Erythroblast (primary cell): ENCODE measurements at places on chromosomes 2 and 18.

DNA sequence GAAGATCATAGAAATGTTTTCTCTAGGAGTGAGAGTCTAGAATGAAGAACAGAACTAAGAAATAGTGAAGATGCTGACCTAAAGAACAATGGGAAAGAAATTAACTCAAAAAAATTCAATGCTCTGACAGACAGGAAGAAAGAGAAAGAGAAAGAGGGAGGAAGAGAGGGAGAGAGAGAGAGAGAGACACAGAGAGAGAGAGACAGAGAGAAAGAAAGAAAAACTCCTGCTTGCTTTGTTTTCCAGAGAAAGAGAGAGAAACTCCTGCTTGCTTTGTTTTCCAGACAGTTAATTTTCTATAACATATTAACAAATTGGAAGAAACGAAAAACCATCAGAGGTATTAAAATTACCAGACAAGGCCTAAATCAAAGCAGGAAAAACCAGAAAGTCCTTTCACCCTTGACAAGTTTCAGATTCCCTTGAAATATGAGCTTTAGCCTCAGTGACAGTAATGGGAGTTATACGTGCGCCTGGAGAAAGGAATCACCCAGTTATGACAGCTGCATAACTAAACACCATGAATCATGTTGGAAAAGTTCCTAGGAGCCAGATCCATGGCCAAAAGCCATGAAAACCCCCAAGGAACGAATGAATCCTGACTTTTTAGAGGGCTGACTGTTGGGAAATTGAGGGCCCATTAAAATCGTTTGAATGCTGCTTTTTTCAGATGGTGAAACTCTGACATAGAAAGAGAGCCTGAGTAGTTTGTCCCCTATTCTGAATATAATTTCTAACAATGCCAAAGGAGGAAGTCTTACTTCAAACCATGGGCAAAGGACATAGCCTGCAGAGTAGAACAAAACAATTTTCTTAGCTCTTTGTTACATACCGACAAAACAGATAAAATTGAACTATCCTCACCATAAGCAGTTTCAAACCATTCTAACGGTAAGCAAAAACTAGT lies 228.6 kb upstream of the CHST9 start:
- DNase-seq: no peak

DNA sequence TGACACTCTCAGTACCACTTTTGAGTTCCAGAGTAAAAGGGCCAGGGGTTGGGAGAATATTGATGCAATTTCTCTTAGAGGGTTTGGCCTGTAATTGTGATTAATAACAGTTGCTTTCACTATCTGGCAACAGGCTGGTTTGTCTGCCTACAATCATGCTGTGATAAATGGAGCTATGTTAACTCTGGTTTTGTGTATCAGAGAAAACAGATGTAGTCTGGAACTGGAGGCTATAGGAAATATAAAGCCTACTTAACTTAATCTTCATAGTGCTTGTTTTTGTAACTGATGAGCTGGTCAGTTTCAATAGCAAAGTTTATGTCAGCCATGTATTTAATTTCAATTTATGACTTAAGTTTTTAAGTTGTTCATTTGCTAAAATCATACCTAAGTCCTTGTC lies 138.0 kb downstream of the AGPS start:
- peak; percentile 62 for DNase-seq

- DNase-seq: no peak
These were observed 80.9 kb upstream of the KYNU start for GRCh38 chr2:142796588-142796987.

DNA sequence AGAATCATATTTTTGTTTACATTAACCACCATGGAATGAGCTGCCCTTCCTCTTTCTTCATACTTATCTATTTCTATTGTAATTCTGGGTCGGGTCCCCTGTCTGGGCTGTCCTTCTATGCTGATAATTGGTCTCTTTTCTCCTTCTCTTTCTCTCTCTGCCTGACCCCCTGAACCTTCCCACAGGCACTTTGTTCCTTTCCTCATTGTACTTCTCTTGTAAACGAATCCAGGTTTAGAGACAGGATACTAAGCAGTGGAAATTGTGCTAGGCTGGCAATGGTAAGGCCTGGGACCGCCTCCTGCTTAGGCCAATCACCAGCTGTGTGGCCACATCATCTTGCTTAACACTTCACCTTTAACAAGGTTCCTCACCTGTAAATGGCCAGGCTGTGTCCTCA lies 137.0 kb downstream of the ZNF532 start:
- no peak for DNase-seq

DNA sequence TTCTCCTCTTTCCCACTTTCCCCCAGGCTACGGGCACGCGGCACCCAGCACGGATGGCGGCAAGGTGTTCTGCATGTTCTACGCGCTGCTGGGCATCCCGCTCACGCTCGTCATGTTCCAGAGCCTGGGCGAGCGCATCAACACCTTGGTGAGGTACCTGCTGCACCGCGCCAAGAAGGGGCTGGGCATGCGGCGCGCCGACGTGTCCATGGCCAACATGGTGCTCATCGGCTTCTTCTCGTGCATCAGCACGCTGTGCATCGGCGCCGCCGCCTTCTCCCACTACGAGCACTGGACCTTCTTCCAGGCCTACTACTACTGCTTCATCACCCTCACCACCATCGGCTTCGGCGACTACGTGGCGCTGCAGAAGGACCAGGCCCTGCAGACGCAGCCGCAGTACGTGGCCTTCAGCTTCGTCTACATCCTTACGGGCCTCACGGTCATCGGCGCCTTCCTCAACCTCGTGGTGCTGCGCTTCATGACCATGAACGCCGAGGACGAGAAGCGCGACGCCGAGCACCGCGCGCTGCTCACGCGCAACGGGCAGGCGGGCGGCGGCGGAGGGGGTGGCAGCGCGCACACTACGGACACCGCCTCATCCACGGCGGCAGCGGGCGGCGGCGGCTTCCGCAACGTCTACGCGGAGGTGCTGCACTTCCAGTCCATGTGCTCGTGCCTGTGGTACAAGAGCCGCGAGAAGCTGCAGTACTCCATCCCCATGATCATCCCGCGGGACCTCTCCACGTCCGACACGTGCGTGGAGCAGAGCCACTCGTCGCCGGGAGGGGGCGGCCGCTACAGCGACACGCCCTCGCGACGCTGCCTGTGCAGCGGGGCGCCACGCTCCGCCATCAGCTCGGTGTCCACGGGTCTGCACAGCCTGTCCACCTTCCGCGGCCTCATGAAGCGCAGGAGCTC lies 35.4 kb downstream of the KCNK3 start:
- DNase-seq: peak; percentile 43

DNA sequence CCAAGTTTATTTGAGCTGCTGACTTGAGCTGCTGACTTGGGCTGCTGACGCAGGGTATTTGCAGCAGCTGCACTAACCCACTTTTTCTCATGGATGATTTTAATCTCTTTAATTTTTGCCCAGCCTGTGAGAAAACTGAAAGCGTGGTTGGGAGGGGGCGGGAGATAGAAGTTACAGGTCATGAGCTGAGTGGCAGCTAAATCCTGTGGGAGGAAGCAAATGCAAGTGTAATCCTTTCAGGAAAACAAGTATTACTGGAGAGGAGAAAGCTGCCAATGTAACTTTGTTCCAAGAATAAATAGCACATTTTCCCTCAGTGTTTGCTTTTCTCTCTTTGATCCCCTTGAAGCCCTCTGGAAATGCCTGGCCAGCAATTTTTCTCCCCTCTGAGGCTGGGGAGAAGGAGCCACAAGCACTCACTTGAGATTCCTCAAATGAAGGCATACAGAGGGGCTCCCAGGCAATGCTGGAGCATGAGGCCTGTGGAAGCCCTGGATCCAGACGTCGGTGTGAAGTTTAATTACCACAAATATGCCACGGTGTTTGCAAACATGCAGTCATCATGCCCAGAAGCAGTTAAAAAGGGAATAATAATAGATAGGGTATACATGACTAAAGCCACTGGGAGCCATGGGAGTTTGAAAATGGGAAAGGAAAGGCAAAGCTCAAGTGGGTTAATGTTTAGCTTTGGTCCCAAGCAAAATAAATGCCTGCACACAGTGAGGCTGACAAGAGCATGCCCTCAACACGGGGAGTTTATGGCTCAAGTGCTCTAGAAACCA lies 10.4 kb upstream of the EVA1A start:
- no peak for DNase-seq

DNA sequence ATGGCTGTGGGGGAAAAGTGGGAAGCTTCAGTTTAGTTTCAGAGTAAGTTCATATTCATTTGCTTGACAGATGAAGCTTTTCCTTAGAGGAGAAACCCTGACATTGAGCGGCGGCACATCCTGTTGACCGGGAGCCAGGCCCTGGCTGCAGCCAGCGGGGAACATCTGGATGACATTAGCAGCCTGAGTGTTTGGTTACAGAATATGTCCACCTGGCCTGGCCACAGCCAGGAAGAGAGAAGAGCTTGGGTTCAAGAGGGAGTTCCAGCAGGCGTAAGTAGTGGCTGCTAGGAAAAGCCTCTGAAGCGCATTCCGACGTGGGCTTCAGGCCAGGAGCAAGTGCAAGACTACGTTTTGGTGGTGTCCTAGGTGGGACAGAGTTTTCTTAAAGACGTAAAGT lies 144.9 kb upstream of the MYCN start:
- DNase-seq: no peak

GRCh38 chr2:221106241-221106640 lies 465.9 kb downstream of the EPHA4 start:
- no peak for DNase-seq

- no peak for DNase-seq
These were observed 85.0 kb downstream of the FMNL2 start for GRCh38 chr2:152419944-152420343.

GRCh38 chr2:28665041-28665704 lies 86.5 kb upstream of the PPP1CB start:
- no peak for DNase-seq

DNA sequence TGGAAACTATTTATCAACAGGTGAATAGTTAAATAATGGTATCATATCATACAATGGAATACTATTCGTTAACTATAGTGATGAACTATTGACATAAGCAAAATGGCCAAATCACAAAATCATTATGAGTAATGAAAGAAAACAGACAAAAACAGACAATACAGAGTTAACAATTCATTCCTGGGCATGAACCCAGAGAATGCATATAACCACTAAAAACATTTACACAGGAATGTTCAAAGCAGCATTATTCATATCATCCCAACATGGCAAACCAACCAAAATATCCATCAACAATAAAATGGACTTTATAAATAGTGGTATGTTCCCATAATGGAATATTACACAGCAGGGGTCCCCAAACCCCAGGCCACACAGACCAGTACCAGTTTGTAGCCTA lies 131.2 kb upstream of the CYP1B1 start:
- DNase-seq: no peak

DNA sequence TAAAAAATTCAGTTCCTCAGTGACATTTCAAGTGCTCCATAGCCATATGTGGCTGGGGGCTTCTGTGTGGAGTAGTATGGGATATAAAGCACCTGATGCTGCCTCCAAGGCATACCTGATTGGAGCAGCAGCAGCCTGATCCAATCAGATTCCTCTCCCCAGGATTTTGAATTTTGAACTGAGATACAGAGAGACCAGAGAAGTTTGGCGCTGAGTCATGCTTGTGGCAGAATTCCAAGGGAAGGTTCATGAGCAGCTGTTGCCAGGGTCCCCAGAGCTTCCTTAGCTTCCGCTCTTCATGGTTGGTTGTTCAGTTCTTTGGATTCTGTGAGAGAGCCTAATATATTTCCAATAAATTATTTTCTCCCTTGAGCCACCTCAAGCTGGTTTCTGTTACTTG lies 29.0 kb upstream of the CFAP36 start:
- peak; percentile 51 for DNase-seq

DNA sequence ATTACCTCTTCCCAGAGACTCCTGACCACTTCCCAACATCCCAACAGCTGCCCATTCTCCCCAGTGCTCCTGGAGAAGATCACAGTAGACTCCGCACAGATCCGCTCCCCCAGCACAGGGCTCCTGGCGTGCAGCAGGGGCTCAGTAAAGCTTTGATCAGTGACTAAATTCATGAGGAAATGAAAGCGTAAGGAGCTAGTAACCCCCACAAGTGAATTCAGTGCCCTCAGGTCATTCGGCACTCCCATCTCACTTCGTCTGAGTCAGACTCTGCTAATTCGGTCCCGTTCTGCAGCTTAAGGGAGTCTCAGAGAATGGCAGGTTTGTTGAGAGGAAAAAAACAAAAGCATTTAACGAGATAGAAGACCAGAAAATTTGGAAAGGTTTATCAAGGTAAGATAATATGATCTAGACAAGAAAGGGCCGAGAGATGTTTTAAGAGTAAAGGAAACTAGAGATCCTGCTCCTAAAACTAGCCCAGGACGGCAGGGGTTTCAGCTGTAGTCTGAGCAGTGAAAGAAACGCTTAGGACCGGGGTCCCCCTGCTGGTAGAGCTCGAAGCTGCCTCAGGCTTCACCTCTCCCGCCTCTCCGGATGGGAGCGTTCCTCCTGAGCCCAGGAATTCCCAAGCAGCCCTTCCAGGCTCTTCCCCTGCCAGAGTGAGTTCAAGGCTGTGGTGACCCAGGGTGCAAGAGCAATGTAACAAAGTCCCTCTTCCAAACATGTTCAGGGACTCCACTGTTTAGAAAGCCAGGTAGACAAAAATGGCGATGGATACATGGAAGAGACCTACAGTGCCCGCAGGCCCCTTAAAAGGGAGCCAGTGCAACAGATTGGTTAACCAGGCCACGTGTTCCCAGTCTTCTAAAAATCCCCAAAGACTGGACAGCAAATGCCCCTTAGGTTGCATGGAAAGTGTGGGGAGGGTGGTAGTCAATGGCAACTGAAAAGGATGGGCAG lies 127.3 kb downstream of the DNER start:
- peak; percentile 55 for DNase-seq

GRCh38 chr2:237296756-237297155 lies 117.2 kb downstream of the COL6A3 start:
- no peak for DNase-seq

DNA sequence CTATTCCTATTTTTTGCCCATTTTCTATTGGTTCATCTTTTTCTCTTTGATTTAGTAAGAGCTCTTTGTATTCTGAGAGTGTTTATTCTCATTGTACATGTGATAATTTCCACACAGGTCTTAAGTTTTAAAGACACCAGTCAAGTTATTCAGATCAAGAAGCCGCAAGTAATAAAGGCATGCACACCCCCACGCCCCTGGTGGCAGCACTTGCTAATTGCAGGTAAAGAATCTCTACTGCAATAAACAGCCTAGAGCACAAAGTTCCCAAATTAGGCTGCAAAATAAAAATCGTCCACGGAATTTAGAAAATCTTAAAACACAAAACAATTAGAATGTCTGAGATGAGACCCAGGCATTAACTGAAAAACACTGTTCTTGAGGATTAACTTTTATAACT lies 45.2 kb downstream of the ST3GAL5 start:
- DNase-seq: peak; percentile 62

- DNase-seq: no peak
These were observed 82.3 kb downstream of the COL3A1 start for GRCh38 chr2:189056200-189057106.

DNA sequence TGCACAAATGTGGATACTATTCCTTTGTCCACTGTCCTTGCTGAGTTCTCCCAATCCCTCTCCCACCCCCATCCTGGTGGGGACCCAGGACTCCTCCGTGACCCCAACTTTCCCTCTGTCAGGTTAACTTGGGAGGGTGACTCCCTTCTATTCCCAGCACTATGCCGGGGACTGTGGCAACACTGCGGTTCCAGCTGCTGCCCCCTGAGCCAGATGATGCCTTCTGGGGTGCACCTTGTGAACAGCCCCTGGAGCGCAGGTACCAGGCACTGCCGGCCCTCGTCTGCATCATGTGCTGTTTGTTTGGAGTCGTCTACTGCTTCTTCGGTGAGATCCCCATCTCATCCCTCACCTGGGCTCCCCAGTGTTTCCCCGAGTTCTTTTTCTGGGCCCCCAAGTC lies 739 bp downstream of the TMEM198 start:
- no peak for DNase-seq
